ENCODE measurements at places on chromosomes 4 and X.

DNA sequence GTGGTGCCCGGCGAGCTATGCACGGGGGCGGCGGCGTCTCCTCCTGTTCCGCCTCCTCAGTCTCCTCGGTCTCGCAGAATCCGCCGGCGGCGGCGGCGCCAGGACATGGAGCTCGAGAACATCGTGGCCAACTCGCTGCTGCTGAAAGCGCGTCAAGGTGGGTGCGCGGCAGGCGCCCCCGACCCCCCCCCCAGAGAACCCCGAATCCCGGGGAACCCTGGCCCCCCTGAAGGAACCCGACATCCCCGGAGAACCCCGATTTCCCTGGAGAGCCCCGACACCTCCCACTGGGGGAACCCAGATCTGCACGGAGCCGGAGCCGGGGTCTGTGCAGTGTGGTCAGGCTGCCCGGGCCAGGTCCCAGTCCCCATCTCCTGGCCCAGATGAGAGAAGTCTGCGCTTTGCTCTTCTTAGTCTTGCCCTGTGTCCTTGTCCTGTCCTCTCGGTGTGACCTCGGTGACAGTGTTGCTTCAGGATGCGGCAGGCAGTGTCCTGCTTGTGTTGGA, 648 bp downstream of the GRK4 start:
- DNase-seq = no peak

DNA sequence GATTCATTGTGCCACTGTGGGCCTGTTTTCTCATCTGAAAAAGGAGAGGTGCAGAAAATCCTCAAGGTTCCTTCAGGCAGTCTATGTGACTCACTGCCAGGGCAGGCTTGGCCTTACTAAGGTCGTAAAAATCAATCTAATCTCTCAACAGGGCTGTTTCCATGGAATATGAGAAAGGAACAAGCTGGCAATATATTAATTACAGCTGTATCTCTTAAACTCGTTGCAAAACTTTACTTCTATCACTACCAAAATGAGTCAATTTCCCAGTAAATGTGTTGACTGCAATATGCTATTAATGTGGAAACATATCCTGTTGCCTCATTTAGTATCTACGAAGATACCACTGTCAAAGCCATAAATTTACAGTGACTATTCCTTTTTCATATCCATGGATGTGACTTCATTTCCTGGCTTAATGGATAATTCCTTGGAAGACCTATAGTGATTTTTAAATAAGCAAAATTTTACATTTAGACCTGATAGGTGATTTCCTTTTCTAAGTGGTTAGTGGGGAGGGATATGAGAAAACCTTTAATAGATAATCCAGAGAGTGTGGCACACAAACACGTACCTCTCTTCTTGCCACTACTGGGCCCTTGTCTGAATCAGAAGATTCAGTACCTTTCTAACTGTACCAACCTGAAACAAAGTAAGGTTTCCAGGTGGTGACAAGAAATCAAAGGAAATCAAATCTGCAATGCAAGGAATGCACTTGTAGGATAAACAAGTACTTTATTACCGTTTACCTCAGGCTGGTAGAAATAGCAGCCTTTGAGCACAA, 127.4 kb upstream of the FTHL17 start:
- DNase-seq = no peak

DNA sequence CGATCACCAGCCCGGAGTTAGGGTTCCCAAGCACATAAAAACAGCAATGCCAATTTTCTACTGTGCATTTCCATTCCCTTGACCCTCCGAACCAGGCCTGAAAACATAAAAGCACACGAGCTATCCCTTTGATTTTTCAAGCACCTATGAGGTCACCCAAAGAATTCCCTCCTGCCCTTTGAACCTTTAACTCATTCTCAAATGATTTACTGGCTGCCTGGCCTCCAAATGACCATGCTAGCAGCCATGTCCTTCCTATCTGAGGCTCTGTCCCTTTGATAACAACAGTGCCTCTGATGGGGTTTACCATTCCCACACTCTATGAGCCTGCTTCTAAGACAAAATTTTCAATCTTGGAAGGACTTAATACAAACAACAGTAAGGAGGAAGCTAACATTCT, 15.2 kb downstream of the SHROOM4 start:
- no peak for DNase-seq

DNA sequence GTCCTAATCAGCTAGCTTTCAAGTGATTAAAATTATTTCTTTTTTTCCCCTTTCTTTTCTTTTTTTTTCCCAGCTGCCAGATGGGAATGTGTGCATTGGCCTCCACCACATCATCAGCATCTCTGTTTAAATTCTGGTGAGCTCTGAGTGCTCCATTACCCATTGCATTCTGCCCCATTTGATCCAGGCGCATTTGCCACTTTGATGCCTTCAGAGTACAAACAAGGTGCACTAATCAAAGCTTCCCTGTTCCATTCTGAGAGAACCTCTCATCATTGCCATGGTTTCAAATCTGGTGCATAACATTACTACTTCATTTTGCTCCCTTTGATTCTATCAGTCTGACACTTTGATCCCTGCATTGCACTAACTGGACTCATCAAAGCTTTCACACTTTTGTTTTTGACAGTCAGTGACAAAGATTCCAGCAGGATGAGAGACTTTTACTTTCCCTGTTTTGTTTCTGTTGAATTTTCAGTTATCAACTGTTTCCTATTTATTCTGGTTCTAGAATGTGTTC, 238.8 kb upstream of the PCDH10 start:
- no peak for DNase-seq

DNA sequence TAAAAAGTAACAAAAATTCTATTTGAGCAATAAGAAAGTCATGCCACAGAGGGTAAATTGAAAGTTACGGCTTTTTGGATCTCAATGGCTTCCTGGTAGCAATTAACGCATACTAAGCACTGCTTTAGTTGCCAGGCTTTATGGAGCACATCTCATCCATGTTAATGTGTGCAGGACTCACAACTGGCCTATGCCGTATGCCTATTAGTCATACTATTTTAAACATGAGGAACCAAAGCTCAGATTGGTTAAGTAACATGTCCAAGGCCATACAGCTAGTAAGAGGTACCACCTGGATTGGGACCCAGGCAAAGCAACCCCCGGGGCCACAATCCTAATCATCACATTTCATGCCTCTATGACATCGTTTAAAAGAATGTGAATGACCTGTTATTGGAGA, 17.1 kb downstream of the DAPP1 start:
- DNase-seq = no peak

DNA sequence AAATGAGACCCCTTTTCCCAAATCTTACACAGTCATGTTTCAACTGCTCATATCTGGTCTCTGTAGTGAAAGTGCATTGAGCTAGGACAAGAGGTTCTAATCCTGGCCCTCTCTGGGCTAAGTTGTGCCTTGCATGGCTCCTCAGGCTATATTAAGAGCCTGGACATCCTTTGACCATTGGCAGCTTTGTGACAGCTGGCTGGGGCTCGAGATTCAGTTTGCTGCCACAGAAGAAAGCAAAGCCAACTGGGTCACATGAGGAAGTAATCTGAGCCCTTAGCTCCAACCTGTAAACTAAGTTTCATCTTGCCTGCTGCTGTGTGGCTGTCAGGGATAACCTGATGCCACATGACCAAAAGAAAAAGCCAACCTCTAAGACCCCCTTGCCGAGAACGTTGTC, 51.8 kb upstream of the JADE1 start:
- peak; percentile 16 for DNase-seq

DNA sequence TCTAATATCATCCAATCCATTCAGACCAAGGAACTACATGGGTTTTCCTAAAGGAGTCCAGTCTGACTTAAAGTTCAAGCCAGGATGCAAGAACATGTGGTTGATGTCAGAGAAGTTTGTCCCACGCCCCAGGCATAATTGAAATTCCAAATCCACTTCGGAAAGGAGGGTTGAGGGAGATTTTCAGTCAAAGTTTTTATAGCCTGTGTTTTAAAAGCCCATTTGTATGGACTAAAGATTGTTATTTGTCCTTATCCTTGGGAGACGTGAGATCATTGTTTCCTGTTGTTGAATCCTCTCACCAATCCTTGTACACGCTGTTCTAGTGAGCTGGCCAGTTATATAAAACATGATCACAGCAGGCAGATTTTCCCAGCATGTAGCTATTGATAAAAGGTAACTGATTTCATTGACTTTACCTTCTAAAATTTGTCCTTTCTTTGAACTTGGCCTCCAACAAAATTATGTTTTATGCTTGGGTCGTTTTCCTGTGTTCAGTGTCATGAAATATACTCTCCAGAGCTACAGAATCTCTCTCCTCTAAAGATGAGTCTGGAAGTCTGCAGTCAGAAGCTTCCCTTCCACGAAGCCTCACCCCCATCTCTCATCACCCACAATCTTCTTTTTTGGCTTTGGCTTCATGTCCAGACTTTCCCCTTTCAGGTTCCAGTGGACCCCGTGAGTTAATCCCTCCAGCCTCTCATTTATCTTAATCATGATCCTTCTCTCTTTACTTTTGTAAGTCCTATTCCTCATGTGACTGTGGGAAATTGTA, 92.9 kb downstream of the ATP10D start:
- DNase-seq = no peak

- no peak for DNase-seq
Observed at GRCh38 chr4:147693218-147693617, 9.3 kb upstream of the PRMT9 start.

- no peak for DNase-seq
Observed at GRCh38 chr4:126779001-126779400, 853.8 kb upstream of the INTU start.

GRCh38 chr4:81919223-81919622, 447.5 kb upstream of the RASGEF1B start:
- peak; percentile 55 for DNase-seq
